Smooth muscle cell of the coronary artery (primary cell): ENCODE measurements at places on chromosomes 7 and 10. TPM values are rescaled to one million over a fixed set of nuclear protein-coding genes. Genes with fewer than 3 reads are reported as not detected.

The SLC13A4 gene
- total RNA-seq, result 0.08 and 0.12 TPM in 2 replicates

The TMEM229A gene
- 0.23 and 0.38 TPM in 2 replicates for total RNA-seq

The WNT8B gene
- not detected in 2 replicates for total RNA-seq

The FASTK gene
- total RNA-seq, result 40.1 and 78.2 TPM in 2 replicates

The LIPK gene
- total RNA-seq, result not detected in 2 replicates

The SVOPL gene
- total RNA-seq, result not detected in 2 replicates

The ADIRF gene
- 44.9 and 184 TPM in 2 replicates for total RNA-seq

The TLX1 gene
- not detected in 2 replicates for total RNA-seq

The GNGT1 gene
- not detected in 2 replicates for total RNA-seq

The SPDYE2B gene
- total RNA-seq, result 0.12 TPM in 1 of 2 replicates, not detected in the other

The FZD1 gene
- total RNA-seq, result 2.7 and 31.7 TPM in 2 replicates

The SPDYE8 gene
- total RNA-seq, result not detected in 2 replicates

The TMEM209 gene
- 4.8 and 6.0 TPM in 2 replicates for total RNA-seq

The OR2A1 gene
- total RNA-seq, result 0.08 and 0.12 TPM in 2 replicates

The SLC35B4 gene
- total RNA-seq, result 12.9 and 30.7 TPM in 2 replicates

The FUOM gene
- 3.2 and 24.3 TPM in 2 replicates for total RNA-seq

The AKR1C3 gene
- 132 and 308 TPM in 2 replicates for total RNA-seq

The KCND2 gene
- 0.90 and 21.8 TPM in 2 replicates for total RNA-seq

The PNLIPRP2 gene
- not detected in 2 replicates for total RNA-seq

The ZNF800 gene
- total RNA-seq, result 4.0 and 6.5 TPM in 2 replicates

The TCAF2 gene
- 1.4 and 2.1 TPM in 2 replicates for total RNA-seq

The CDHR1 gene
- total RNA-seq, result not detected in 2 replicates

The ASB4 gene
- not detected in 2 replicates for total RNA-seq

The TAS2R41 gene
- total RNA-seq, result not detected in 2 replicates

The NYAP1 gene
- total RNA-seq, result 0.12 and 0.38 TPM in 2 replicates

The AKR1C8 gene
- not detected in 2 replicates for total RNA-seq
